ENCODE measurements at places on chromosomes 16 and 17.

DNA sequence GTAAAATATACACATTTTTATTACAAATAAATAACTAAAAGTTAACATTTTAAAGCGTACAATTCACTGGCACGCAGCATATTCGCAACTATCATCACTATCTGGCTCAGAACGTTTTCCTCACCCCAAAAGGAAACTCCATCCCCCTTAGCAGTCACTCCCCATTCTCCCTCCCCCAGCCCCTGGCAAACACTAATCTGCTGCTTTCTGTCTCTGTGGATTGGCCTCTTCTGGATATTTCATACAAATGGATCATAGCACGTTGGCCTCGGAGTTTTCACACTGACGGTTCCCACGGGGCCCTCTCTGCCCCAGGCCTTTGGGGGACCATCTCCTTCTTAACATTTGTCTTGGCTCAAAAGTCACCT, 64.6 kb downstream of the RTN4RL1 start:
- no peak for DNase-seq

GRCh38 chr16:12735805-12736204, 67.9 kb downstream of the CPPED1 start:
- no peak for DNase-seq

- no peak for DNase-seq
Measured at GRCh38 chr16:89187032-89187769, 13.1 kb downstream of the SLC22A31 start.

GRCh38 chr17:38558728-38559050, 47.1 kb downstream of the SRCIN1 start:
- no peak for DNase-seq

DNA sequence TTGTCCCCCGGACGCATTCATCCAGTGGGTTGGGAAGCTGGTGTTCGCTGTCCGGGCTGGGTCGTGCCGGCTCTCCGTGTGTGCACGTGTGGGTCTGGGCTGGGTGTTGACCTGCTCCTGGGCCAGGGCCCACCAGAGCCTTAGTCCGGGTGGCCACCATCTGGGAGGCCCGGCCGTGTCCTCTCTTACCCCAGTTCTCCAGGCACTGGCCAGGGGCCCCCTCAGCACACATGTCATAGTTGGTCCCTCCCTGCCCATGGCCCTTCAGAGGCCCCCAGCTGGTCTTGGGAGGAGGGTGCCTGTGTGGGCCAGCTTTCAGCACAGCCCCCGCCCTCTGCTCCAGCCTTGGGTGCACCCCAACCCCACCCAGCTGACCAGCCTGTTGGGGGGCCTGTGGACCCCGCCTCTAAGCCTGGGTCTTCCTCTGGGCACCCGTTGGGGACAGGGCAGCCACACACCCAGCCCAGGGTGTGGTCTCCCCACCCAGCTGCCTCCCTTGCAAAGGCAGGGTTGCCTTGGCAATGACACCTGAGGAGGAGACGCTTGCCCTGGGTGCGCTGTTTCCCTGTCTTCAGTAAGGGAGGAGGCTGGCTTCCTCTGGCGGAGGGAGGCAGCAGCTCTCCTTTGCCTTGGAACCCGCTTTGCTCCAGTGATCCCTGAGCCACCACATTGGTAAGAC, 77.4 kb downstream of the JPH3 start:
- no peak for DNase-seq

- no peak for DNase-seq
Measured at GRCh38 chr17:35447499-35447898, 1.1 kb downstream of the SLFN13 start.

DNA sequence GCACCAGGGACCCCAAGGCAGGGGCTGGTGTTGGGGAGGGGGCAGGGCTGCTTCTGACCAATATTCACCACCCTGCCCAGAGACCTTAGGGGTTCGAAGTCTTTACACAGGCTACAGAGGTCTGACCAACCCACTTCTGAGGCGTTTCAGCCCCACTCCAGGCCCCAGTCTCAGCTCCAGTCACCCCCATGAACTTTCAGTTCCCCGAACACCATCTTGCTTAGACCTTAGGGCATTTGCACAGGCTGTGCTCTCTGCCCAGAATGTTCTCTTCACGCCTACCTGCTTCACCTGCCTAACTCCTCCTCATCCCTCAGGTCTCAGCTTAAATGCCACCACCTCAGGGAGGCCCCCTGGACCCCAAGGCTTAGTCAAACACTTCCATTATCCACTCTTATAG, 25.8 kb upstream of the CPNE2 start:
- DNase-seq, result no peak

DNA sequence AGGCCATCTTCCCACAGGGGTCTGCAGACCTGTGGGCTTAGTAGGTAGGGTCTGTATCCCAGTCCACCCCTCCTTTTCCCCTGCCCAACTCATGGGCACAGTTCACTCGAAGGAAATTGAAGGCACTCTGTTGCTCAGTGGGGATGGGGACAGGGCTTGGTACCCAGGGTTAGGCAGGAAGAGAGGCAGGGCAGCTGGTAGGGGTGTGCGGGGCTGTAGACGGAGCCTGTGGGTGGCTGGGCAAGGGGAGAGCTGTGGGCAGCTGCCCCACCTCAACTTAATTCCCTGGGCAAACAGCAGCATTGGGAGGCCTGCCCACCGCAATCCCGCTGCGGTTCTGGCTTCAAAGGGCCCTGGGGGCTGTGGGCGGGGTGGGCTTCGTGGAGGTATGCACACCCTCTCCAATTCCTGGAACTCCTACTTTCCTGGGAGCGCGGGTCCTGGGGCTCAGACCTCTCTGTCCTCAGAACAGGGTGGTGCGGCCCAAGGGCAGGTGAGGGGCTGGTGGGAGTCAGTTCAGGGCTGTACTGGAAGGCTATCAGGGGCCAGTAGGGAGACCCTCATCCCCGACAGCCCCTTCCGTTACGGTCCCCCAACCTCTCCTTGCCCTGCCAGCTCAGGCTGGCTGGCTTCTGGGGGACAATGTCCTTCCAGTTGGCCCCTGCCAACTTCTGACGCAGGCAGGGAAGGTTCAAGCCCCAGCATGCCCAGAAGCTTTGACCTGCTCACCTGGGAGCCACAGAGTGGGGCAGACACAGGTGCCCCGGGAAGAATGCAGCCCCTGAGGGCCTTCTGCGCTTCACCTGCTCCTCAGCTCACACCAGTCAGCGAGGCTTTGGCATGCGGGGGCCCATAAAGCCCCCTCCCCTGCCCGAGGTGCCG, 9.1 kb downstream of the FOXJ1 start:
- DNase-seq, result no peak

DNA sequence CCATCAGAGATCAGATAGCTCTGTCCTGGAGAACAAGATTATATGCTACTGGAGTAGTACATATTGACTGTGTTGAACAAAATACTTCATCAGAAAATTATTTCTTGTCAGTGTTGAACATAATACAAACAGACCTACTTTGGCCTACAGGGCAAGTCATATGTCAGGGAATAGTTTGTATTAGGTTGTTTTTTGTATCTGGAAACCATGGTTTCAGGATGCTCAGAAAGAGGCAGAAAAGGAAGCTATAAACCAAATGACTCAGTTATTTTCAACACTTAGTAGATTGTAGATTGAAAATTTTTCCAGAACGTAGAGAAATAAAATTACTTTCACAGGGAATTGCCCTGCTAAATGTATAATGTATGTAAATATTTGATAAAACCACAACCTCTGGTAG, 198.4 kb downstream of the CYB561 start:
- no peak for DNase-seq

DNA sequence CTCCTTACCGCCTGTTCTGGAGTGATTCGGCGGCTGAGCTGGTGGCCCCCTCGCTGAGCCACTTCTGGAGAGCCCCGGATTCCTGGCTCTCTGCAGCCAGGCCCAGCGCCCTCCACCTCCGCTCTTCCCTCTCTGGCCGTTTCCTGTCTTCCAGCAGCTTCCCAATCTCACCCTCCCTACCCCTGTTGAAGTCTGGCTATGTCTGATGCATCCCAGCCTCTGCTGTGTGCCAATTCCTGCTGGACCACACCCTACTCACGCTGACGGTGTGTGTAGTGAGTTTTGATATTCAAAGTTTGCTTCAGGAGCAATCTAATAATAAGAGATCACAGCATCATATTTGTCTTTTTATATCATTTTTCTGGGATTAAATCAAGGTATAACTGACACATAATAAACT, 9.4 kb downstream of the CD300LD start:
- DNase-seq, result no peak

DNA sequence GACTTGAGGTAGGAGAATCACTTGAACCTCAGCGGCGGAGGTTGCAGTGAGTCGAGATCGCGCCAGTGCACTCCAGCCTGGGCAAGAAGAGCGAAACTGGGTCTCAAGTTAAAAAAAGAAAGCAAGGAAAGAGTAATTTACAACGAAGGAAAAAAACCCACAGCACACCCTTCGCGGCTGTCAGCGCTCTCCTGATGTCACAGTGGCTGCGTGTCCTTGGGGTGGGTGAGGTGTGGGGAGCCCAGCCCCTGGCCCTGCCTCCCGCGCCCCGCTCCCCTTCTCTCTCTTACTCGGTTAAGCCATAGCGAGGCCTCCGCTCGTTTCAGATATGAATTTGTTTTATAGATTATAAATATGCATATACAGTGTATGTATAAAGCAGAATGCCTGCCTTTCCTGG, 740 bp upstream of the JPT2 start:
- DNase-seq, result no peak

DNA sequence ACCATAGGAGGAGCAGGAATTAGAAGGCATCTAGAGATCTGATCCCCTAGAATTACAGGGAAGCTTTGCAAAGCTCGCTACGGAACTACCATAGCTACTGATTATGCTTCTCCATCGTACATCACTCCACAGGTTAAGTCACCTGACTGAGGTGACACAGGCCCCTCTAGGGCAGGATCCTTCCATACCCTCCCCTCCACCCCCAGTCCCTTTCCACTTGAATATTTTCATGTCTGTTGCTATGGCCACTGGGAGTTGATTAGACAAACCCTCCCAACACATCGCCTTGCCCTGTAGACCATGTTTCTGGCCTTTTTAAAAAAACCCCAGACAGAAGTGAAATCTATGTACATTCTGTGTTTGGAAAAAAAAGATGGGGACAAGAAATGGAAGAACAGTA, 287.1 kb downstream of the SOX9 start:
- DNase-seq, result no peak

DNA sequence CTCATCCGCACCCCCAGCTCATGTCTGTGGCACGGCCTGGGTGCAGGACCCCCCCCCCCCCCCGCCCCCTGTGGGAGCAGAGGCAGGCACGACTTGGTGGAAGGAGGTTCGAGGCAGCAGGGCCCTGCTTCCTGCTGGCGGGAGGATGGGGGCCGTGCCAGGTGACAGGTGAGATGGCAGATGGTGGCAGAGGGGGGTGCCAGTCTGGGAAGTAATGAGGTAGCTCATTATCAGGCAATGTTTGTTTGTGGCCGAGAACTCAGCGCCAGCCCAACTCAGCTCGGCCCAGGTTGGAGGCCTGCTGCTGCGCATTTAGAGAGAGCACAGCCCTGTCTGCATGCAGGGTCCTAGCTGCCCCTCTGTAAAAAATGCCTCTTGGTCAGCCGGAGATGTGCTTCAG, 40.1 kb upstream of the JPH3 start:
- no peak for DNase-seq

- DNase-seq, result peak; percentile 58
Measured at GRCh38 chr16:3058139-3059030, 7.1 kb upstream of the IL32 start.

DNA sequence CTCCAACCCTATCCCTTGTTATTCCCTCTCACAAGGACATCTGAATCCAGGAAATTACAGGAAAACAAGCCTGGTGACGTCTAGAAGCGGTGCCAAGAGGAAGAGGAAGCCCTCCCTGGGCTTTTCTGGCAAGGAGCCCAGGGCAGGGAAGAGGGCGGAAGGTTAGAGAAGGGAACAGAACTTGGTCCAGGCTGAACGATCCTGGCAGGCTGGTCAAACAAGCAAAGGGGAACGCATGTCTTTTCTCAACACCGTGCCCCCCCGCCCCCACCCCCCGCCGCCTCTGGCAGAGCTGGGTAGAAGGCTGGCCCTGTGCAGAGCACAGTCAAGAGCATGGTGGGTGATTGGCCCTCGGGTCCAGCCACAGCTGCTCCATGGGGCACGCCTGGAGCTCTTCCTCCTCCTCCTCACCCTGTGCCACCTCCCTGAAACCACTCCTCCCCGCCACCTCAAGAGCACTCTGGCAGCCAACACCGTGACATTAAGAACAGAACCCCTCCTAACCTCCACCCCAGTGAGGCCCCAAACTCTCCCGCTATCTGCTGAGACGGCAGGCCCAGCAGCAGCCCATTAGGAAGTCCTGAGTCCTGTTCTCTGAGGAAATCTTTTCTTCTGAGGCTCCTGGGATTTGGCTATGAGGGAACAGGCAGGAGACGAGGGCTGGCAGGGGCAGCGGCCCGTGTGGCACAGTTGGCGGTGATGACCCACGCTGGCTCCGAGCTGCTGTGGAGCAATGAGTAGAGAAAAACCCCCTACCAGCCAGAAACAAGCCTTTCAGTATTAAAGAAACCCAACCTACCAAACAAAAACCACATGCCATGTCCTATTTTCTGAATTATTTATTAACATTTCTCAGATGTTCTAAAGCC, 7.3 kb downstream of the C16orf86 start:
- no peak for DNase-seq

GRCh38 chr16:65783709-65784474, 582.6 kb upstream of the CDH5 start:
- no peak for DNase-seq

- no peak for DNase-seq
Measured at GRCh38 chr17:70271672-70272071, 102.3 kb downstream of the KCNJ2 start.
